ENCODE measurements at places on chromosomes 1 and 21.
A peak's percentile ranks its signal among the peaks of the same experiment; 100 is the strongest.

- no peak for DNase-seq
Observed at GRCh38 chr1:244709476-244710368, 56.8 kb downstream of the DESI2 start.

DNA sequence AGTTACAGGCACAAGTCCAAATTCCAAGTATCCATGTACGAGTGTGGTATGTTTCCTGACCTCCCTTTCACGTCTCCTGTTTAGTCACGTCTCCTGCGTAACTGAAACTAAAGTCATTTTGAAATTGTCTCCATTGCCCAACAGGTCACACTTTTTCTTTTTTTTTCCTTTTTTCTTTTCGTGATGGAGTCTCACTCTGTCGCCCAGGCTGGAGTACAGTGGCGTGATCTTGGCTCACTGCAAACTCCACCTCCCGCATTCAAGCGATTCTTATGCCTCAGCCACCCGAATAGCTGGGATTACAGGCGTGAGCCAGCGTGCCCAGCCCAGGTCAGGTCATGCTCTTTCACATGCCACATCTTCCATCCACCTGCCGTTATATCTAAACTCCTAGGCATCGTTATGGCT, 38.2 kb downstream of the L1TD1 start:
- no peak for DNase-seq

DNA sequence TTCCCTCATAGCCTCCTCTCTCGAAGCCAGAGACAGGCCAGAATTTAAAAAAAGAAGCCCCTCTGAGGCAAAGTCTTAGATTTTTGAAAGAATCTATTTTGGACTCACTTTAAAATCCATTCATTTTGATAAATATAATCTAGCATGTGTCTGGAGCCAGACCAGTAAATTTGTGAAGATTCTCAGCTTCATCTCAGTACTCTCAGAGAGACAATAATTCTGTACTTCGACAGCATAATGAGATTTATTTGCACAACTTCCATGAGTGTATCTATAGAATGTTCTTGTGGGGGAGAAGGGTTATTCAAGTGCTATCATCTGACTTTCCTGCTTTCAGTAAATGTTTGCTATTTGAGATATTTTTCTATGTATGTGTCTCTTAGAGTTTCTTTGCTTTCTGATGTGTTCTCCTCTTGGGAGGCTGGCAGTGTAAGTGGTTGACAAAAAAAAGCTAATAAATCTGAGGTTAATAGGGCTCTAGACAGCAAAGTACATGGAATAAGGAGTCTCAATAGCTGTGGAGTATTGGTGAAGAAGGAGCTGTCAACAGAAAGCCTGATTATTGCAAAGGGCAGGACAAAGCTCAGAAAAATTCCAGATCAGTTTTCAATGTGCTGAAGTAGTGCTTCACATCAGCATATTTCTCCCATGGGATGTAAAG, 223.0 kb downstream of the PTBP2 start:
- no peak for DNase-seq

- no peak for DNase-seq
Observed at GRCh38 chr21:35420656-35421055, 371.6 kb upstream of the RUNX1 start.

GRCh38 chr21:34313116-34313515, 50.7 kb upstream of the KCNE2 start:
- no peak for DNase-seq

GRCh38 chr1:211258756-211259637, at the start of gene RCOR3:
TSS of gene RCOR3 (plus strand) at chr1:211259366. CDS start at chr1:211259561, 195 bp downstream.
- DNase-seq, result peak; percentile 94

- DNase-seq, result no peak
Observed at GRCh38 chr1:33117440-33118085, 36.6 kb downstream of the AZIN2 start.

DNA sequence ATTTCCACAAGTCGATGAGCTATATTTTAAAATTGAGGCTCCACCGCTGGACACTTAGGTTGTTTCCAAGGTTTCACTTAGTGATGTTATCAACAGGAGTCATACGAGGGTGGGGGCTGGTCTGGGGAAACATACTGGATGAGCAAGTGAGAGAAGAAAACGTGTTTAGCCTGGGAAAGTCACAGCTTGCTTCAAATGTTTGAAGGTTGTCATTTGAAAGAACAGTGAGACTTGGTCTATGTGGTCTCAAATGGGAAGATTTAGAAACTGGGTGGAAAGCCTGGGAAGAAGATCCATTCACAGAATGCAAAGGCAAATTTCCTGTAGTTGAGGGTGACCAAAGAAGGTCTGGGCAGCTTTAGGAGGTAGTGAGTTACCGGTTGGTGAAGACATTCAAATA, 9.9 kb upstream of the DYRK1A start:
- no peak for DNase-seq

DNA sequence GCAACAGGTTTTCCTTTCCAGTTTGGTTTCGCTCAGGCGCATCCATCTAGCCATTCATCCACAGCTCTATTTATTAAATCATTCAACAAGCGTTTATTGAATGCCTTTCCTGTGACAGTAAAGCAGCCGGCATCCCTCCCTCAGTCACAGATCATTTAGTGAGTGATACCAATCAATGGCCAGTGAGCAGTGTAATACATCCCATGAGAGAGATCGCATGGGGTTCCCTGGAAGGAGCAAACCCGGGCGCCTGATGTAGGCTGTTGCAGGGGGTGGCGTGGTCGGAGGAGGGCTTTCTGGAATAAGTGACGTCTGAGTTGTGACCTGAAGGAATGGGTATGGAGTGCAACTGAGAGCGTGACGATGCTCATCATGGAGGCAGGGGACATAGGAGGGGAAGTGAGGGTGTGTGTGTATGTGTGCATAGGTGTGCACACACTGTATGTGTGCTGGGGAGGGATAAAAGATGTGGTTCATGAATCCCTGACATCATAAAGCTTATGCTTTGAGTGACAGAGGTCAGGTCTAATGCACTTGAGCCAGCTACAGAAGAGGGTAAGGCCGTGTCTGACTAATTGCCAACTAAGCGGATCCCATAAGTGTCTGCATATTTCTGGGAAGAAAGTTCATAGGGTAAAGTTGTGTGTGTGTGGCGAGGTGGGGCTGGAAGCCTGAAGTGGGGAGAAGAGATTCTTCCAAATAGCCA, 6.6 kb downstream of the FCMR start:
- no peak for DNase-seq

GRCh38 chr1:47881505-47882442, 115.4 kb downstream of the TRABD2B start:
- no peak for DNase-seq

- DNase-seq, result no peak
Observed at GRCh38 chr1:109592916-109593315, 26.5 kb downstream of the GNAT2 start.

DNA sequence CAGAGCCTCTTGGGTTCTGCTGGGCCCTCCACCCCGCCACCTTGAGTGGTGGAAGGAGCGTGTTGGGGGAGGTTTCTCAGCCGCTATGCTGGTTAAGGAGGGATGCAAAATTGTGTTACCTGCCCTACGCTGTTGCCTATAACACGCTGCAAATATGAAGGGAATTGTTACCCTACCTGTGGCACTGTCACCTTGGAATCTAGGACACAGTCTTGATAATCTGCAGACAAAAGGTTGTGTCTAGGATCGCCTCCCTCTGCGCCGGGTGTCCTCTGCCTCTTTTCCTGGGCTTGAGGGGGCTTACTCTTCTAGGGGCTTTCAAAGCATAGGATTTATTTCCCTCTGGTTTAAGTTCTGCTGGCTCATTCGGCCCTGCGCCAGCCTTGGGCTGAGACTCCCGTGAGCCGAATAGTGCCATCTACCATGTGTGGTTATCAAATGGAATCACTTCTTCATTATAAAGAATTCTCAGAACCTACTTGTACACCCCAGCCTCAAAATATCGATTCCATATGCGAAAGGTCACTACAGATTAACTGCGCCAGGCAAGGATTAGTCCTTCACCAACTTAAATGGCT, 697 bp downstream of the SLC22A15 start:
- no peak for DNase-seq

GRCh38 chr21:39852021-39852721, 15.1 kb upstream of the PCP4 start:
- DNase-seq, result no peak

DNA sequence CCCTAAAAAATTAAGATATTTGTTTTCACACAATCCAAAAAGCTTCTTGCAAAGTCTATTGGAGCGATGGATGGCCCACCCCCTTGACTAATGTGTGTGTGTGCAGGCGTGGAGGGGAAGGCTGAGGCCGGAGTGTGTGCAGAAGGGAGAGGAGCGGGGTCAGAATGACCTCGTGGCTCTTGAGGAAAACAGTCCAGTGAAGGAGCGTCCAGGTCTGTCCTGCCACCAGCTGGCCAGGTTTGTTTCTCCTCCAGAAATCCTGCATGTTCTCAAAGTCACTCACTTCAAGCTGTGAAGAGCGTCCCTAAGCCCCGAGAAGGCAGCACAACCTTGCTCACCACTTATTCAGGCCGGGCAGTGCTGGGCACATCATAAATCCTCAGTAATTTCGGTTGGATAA, 69.5 kb upstream of the SSX2IP start:
- peak; percentile 47 for DNase-seq

DNA sequence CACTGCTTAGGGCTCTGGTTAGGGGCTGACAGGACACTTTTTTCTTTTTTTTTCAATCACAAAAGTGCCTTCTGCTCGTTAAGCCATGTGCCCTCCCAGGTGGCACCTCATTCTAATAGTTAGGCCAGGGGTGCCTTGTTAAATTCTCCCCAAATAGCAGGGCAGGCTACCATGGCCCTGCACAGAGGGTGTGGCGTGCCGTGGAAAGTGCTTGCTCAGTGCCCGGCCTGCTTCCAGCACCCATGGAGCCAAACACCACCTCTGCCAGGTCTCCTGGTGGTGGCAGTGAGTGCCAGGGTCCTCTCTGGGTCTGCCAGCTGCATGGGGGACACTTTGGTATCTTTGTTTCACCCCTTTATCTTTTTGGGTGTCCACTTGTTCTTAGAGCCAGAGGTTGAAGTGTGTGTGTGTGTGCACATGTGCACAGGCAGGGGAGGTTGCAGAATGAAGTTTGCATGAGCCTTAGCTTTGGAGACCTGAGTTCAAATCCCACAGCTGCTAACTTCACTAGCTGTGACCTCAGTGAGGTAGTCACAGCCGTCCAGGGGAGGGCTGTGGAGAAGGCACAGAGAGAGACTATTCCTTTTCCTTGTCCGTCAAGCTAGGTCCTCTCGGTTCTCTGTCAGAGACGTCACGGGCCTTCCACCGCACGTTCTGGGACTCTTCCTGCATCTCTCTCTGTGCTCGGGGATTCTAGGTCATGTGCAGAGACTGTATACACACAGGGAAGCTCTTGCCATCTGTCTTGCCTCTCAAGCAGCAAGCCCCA, 39.9 kb upstream of the CSF3R start:
- DNase-seq, result no peak

- no peak for DNase-seq
Observed at GRCh38 chr1:173917149-173917548, at the start of gene SERPINC1. TSS of gene SERPINC1 (minus strand) at chr1:173917327. CDS start at chr1:173917259, 68 bp downstream.

DNA sequence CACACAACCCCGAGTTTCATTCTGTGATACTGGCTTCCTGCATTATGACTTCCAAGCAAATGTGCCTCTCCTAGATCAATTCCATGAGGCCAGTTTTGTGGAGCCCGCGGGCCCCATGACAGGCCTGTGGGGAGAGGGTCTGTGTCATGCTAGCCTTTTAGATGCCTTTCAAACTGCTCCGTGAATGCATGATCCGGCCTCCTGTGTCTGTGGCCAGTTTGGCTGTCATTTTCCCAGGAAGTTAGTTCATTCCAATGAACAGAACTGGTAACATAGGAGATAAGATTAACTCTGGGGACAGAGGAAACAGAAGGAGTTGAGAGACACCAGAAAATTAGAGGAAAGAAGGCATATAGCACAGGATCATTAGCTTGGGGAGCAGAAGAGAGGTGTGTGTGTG, 3.2 kb downstream of the FNDC7 start:
- DNase-seq, result no peak

DNA sequence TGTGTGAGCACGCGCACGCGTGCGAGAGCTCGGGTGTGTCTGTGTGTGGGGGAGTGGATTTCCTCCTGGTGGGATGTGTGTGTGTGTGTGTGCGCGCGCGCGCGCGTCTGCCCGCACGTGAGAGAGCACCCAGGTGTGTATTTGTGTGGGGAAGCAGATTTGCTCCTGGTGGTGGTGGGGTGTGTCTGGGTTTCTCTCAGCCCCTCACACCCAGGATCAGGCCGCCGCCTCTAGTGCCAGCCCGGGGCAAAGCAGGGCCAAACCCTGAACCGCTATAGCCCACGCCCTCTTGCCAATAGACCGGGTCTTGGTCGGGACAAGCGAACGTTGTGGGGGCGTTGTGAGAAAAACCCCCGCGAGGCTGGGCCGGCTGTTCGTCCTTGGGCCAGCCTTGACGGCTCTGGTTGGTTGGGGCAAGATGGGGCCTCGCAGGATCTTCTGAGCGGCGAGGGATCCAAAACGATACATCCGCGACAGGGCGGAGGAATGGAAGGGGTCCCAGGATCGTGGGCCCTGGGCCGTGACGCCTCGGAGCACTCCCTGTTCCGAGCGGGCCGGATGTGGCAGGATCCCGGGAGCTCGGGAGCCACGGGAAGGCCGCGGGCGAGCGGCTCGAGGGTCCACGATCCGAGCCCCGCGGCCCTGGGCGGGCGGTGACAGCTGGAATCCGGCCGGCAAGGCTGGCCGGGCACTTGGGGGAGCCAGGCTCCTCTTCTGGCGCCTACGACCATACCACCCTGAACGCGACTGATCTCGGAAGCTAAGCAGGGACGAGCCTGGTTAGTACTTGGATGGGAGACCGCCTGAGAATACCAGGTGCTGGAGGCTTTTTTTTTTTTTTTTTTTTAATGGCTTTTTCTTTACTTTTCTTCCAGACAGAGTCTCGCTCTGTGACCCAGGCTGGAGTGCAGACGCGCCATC, 68.2 kb downstream of the RNF187 start:
- DNase-seq, result no peak

DNA sequence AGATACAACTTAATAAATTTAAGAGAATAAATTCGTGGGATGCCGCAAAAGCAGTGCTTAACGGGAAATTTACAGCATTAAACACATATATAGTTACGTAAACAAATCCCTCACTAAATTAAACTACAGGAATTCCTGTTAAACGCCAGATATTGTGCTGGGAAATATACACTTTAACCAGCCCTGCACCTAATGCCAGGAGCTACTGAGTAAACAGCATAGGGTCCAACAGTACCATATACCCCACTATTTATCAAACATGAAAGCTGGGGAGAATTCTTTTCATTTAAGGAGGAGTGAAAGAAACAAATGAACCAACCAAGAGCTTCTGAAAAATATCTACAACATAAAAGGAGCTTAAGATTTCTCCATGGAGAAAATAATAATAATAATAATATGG, 11.7 kb downstream of the FRRS1 start:
- no peak for DNase-seq

All from uterus (tissue), 4 donors.